Activated T-helper 1 cell treated with anti-CD3 and anti-CD28 coated beads, Interleukin-2, amount 50 U/mL, for 16 hours (primary cell): ENCODE measurements at places on chromosomes 2 and 18.

DNA sequence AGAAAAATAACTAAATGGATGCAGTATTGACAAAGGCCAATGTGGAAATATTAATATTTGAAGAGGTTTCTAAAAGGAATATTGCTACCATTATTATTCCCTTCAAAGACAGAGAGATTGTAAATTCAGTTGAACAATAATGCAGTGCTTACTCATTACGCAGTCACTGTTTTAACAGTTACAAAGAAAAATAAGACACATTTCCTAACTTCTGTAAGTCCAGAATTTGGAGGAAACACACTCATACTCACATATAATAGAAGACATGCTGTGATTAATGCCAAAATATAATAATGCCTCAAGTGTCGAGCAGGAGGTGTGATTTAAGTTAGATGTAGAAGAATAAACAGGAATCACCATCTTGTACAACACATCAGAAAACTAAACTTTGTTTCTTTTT lies 389.2 kb downstream of the FBXO15 start:
- no peak for DNase-seq

- no peak for DNase-seq
These were observed 5.2 kb downstream of the TMEM127 start for GRCh38 chr2:96260387-96261260.

- DNase-seq = no peak
These were observed 55.5 kb upstream of the SLC8A1 start for GRCh38 chr2:40507432-40507831.

- no peak for DNase-seq
These were observed 16.3 kb downstream of the CROCC2 start for GRCh38 chr2:240922245-240922981.

DNA sequence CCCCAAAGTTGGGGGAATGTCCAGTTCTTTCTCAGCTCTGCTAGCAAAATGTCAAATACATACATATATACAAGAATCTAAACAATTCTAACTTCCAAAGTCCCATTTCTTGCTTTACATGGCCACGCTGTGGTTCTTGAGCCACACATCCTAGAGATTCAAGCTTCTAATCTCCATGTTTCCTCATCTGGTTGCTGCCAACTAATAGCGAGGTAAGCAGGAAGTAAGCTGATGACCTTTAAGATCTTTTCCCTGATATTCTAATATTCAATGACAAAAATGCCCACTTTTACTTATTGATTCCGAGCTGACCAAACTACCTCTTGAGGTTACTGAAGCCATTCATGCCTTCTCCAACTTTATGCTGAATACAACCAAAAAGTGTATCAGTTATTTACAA lies 3.3 kb downstream of the VPS54 start:
- DNase-seq = no peak

DNA sequence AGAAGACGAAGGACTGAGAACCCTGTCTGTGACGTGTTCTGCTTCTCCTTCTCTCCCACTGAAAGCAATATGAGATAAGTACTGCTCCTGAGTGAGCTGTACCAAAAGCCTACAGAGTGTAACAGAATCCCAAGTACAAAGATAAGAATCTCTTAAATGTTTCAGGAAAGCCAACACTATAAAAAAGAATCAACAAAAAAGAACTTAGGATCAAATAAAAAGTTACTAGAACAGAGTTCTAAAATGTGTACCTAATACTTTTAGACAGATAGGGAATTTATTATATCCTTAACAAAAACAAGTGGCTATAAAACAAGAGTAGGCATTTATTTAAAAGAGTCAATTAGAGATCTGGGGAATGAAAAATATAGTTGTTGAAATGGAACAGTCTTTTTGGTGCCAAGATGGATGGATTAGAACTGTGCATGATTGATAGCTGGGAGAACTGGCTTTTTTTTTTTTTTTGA lies 49.0 kb downstream of the NCOA1 start:
- no peak for DNase-seq

DNA sequence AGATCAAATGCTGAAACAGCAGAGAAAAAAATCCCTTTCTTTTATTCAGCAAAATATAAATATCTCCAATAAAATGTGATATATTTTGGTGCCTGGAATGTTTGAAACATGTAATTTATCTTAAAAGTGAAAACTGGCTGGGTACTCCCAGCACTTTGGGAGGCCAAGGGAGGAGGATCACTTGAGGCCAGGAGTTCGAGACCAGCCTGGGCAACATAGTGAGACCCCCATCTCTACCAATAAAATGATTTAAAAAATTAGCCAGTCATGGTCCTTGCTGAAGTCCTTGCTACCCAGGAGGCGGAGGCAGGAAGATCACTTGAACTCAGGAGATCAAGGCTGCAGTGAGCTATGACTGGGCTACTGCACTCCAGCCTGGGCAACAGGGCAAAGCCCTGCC lies 8.6 kb downstream of the SH3YL1 start:
- DNase-seq = no peak

DNA sequence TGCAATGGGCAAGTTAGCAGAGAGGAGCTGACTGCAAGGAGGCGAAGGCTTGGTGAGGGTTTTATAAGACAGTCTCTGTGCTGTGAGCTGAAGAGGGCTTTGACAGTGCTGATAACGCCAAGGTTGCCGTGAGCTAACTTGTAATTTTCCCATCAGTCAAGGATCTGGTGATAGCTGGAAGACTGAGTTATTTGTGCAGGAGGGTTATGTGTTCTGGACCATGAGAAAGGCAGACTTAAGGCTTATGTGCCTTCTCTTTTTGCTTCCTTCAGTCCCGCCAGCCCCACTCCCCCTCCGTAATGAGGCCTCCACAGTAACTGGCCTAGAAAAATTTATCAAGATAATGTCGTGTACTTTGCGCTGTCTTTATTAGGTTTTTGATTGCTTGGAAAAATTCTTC lies 94.6 kb downstream of the RTP5 start:
- no peak for DNase-seq

DNA sequence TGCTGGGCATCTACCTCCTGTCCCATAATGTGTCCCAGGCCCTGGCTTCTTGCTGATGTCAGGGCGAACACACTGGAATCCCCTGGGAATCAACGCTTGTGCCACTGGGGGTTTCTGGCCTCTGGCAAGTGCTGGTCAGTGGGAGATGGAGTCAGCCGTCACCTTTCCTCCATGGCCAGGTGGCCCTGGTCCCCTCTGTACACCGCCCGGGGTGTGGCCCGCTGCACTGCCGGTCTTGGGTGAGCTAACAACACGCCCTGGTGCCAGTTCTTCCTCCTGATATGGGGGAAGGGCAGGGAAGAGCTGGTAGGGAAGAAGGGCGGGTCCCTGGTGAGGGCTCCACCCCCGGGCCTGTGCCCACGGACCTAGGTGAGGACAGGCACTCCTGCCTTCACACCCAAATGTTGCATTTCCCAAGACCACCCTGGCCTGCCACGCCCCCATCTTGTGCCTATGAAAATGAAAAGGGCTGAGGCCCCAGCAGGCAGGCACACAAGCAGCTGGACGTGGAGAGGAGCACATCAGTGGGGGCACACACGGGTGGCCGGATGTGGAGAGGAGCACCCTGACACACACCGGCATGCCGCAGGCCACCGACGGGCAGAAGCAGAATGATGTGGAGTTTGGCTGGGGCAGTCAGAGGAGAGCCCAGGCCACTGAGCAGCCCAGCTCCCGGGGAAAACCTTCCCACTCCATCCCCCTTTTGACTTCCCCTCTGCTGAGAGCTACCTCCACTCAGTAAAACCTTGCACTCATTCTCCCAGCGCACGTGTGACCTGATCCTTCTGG lies 140.5 kb downstream of the ASB1 start:
- no peak for DNase-seq

GRCh38 chr2:11658208-11659114 lies 11.5 kb downstream of the NTSR2 start:
- DNase-seq = no peak

GRCh38 chr2:37934591-37935513 lies 9.8 kb downstream of the RMDN2 start:
- no peak for DNase-seq
